CD4-positive, CD25-positive, alpha-beta regulatory T cell (primary cell): ENCODE measurements at places on chromosomes 5 and 9.

- DNase-seq: no peak
Observed at GRCh38 chr5:167578977-167579692, 712.3 kb upstream of the WWC1 start.

DNA sequence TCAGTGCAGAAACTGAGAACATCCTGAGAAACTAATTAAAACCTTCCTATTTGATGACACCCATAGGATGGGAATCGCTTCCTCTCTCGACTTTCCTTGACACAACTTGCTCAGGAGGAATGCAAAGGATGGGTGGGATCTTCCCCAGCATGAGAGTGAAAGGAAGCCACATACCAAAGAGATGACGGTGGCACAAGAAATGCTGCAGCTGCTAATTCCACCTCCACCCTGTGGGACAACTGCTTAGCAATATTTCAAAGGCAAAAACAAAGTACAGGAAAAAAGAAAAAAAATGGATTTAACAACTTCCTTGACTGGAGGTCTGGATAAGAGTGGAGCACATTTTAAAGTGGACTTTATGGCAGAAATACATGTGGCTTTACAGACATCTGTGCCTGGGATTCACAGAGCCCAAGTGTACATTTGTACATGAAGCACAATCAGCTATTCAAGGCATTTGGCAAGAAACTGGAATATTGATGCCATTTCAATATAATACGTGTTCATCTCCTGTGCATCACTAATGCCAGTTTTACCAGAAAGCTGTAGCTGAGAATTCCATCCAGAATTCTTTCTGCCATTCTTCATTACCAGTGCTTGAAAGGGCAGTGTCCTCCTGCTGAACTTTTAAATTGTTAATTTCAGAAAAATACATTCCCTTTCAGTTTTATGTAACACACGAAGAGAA, 359.2 kb upstream of the ACTBL2 start:
- no peak for DNase-seq

DNA sequence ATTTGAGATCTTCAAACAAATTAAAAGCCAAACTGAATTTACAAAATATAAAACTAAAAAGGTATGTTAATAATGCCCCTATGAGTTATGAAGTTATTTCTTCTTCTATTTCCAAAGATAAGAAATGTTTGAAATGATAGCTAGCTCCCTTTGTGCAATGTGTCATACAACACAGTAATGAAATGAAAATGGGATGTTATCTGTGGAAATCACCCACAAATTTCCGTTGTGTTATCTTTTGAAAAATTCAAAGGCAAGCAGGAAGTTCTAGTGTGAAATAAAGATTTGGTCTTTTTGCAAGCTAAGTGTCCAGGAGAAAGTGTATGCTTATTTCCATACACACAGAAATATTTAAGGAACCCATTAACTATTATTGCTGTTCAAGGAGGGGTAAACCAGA, 375.3 kb upstream of the PRR16 start:
- DNase-seq: no peak

DNA sequence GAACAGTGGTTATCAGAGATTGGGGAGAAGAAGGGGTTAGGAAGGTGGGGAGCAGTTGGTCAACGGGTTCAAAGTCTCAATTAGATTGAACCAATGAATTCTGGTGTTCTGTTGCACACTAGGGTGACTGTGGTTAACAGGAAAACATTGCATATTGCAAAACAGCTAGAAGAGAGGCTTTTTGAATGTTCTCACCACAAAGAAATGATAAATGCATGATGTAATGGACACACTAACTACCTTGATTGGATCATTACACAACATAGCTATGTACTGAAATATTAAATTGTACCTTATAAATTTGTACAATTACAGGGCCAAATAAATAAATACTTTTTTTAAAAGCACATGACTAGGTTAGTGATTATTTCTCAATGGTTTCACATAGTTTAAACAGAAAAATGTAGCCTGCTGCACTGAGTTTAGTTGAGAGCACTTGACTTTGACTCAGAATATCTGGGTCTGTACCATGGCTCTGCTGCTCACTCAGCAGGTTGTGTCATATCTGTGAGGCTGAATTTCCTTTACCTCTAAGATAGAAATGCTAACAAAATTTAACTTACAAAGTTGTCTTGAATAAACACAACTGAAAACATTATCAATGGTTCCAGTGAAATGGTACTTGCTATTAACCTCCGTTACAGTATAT, 30.4 kb downstream of the NUDT12 start:
- DNase-seq: no peak

DNA sequence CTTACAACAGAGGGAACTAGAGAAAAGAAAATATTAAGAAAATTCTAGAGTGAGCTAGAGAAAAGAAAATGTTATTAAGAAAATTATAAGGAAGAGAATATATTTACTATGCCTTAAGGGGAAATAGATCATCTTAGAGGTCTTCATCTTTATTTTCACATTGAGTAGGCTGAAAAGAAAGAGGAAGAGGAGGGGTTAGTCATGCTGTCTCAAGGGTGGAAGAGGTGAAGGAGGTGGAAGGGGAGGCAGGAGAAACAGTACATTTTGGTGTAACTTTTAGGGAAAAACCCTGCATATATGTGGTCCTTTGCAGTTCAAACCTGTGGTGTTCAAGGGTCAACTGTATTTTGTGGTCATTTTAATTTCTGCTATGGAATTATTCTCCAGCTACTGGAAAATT, 46.6 kb downstream of the PPIP5K2 start:
- DNase-seq: no peak

DNA sequence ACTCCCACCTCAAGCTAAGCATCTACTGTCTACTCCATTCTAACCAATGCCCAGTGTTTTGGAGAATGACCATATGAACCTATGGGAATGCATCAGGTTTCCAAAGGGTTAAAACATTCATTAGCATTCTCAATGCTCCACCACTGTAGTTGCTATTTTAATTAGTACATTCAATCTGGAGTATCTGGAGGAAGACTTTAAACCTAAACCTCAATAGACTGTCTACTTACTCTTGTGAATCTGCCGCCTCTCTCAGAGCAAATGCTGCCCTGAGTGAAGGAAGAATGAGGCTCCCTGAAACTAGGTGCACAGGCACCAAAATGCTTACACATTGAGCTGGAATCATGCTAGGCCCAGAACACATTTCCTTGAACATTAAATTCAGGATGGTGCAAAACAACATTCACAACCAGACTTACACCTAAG, 2.0 kb downstream of the ENC1 start:
- no peak for DNase-seq
